Caco-2 (cell line): ENCODE measurements at places on chromosomes 3 and 15. TPM values are rescaled to one million over a fixed set of nuclear protein-coding genes. Genes with fewer than 3 reads are reported as not detected.

Gene SMCO1
- total RNA-seq, result not detected in 2 replicates

Gene ATP8B4
- 0.57 and 1.3 TPM in 2 replicates for total RNA-seq

Gene ISG20
- 6.4 and 7.7 TPM in 2 replicates for total RNA-seq

Gene CYP11A1
- 0.56 TPM in 1 of 2 replicates, not detected in the other for total RNA-seq

Gene FANCD2OS
- total RNA-seq, result not detected in 2 replicates

Gene GRK7
- not detected in 2 replicates for total RNA-seq

Gene PTH1R
- 5.1 and 6.8 TPM in 2 replicates for total RNA-seq

Gene DAZL
- not detected in 2 replicates for total RNA-seq

Gene DISP2
- total RNA-seq, result 4.6 and 6.3 TPM in 2 replicates

Gene SLC2A2
- 4.0 and 4.6 TPM in 2 replicates for total RNA-seq

Gene GOLGA8T
- not detected in 2 replicates for total RNA-seq

Gene CDHR4
- total RNA-seq, result not detected in 2 replicates

Gene MUC20
- 0.88 and 1.9 TPM in 2 replicates for total RNA-seq

Gene GP5
- total RNA-seq, result 0.12 and 0.25 TPM in 2 replicates

Gene ZNF774
- total RNA-seq, result 9.4 and 11.9 TPM in 2 replicates

Gene CKMT1A
- total RNA-seq, result 1.5 and 3.0 TPM in 2 replicates

Gene ITPKA
- total RNA-seq, result 16.2 and 18.1 TPM in 2 replicates

Gene SLC30A4
- 0.61 and 1.2 TPM in 2 replicates for total RNA-seq

Gene GXYLT2
- total RNA-seq, result 3.4 and 4.8 TPM in 2 replicates

Gene LPP
- 120 and 147 TPM in 2 replicates for total RNA-seq

Gene MED12L
- total RNA-seq, result 21.5 and 22.9 TPM in 2 replicates

Gene CP
- total RNA-seq, result 5.0 and 6.8 TPM in 2 replicates

Gene EPHB3
- total RNA-seq, result 5.6 and 6.9 TPM in 2 replicates

Gene VIPR1
- 3.7 and 3.8 TPM in 2 replicates for total RNA-seq

Gene PLA2G4E
- 1.4 and 1.8 TPM in 2 replicates for total RNA-seq

Gene CTXN2
- not detected in 2 replicates for total RNA-seq

Gene RBP2
- 26.9 and 28.0 TPM in 2 replicates for total RNA-seq

Gene CTXND1
- 0.05 and 0.14 TPM in 2 replicates for total RNA-seq

Gene HHATL
- total RNA-seq, result not detected in 2 replicates

Gene HIGD2B
- not detected in 2 replicates for total RNA-seq

Gene DPPA2
- not detected in 2 replicates for total RNA-seq

Gene MYEF2
- 33.4 and 37.3 TPM in 2 replicates for total RNA-seq

Gene IQCF6
- total RNA-seq, result not detected in 2 replicates

Gene C3orf85
- 0.48 and 0.81 TPM in 2 replicates for total RNA-seq

Gene SPTSSB
- 45.9 and 51.6 TPM in 2 replicates for total RNA-seq

Gene FAM81A
- total RNA-seq, result 2.4 and 6.8 TPM in 2 replicates

Gene PLAAT1
- 0.51 and 1.5 TPM in 2 replicates for total RNA-seq

Gene TIGIT
- not detected in 2 replicates for total RNA-seq

Gene TRH
- total RNA-seq, result not detected in 2 replicates

Gene ARHGAP31
- total RNA-seq, result 0.25 and 0.49 TPM in 2 replicates

Gene UMPS
- total RNA-seq, result 59.3 and 62.9 TPM in 2 replicates

Gene NDN
- total RNA-seq, result not detected in 2 replicates

Gene ELP6
- 41.0 and 42.0 TPM in 2 replicates for total RNA-seq

Gene KBTBD13
- not detected in 2 replicates for total RNA-seq

Gene DUOX2
- total RNA-seq, result 6.9 and 8.3 TPM in 2 replicates

Gene C2CD4B
- 0.46 and 0.50 TPM in 2 replicates for total RNA-seq

Gene SEMA6D
- 0.18 and 0.67 TPM in 2 replicates for total RNA-seq

Gene ADGRG7
- 2.9 and 4.2 TPM in 2 replicates for total RNA-seq

Gene MYH15
- total RNA-seq, result 0.21 and 0.25 TPM in 2 replicates

Gene GRAMD2A
- total RNA-seq, result 1.2 and 2.0 TPM in 2 replicates

Gene ZBTB20
- total RNA-seq, result 12.8 and 16.5 TPM in 2 replicates
